ENCODE measurements at places on chromosomes 3 and 15. TPM values are rescaled to one million over a fixed set of nuclear protein-coding genes. Genes with fewer than 3 reads are reported as not detected.

DNA sequence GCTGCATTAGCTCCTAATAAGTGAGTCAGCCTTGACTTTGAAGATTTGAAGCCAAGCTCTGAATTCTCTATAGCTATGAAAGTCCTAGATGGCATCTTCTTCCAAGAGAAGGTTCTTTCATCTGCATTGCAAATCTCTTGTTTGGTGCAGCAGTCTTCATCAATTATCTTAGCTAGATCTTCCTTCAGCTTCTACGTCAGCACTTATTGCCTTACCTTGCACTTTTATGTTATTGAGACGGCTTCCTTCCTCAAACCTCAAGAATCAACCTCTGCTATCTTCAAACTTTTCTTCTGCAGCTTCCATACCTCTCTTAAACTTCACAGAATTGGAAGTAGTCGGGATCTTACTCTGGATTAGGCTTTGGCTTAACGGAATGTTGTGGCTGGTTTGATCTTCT is 167.6 kb downstream of the SCAPER start:
- DNase-seq: no peak

DNA sequence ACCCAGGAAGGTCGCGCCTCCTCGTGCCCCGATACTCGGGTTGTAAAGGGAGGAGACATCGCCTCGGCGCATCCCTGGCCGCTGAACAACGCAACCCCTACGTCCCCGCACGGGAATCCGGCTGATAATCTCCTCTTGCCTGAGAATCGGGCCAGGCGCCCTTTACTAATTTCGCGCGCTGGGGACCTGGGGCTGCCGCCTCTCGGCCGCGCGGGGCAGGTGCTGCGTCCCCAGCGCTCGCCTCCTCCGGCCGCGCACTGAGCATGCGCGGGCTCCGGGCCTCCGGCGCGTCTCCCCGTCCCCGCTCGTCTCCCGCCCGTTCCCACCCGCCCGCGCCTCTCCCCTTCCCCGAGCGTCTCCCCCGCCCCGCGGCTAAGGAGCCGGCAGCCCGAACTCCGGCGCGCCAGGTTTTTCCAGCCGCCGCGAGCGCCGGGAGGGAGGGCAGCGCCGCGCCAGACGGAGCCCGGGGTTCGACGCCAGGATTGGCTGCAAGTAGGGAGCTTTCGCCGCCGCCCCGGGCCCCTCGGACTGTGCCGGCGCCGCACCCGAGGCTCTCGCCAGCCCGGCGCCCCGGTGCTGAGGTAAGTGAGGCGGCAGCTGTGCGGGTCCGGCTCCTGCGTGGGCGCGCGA is at the start of gene CNTN4:
Gene CNTN4, plus strand, starts transcription at position 469 of the 630 bp plus-strand sequence.
- peak; percentile 86 for DNase-seq

Gene MAGI1
- 63.6 TPM for total RNA-seq

DNA sequence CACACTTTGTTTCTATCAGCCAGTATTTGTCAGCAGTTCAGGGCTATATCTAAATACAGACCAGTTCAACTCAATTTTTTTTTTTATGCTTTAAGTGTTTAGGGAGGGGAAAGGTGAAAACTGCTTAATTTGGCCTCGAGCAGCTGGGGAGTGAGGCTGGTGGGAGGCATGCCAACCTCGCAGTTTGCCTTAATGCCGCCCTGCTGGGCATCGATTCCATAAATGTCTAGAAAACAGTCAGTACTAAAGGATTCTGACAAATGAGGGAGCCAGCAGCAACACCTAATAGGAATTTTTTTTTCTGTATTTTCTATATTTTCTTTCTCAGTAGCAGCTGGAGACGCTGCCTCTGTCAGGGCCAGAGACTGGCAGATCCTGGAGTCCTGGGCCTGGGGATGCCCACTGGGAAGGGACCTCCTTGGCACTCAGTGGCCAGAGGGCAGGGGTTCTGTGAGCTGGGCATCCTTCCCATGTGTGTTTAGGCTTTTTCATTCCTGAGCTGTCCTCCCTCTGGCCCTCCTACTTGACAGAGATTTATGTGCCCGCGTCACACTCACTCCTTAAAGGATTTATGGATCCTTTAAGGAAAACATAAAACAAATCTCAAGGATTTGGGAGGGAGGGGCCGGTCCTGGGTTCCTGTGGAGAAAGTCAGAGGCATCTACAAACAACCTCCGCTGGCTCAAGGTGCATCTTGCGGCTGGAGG is 117.8 kb downstream of the WNT5A start:
- no peak for DNase-seq

DNA sequence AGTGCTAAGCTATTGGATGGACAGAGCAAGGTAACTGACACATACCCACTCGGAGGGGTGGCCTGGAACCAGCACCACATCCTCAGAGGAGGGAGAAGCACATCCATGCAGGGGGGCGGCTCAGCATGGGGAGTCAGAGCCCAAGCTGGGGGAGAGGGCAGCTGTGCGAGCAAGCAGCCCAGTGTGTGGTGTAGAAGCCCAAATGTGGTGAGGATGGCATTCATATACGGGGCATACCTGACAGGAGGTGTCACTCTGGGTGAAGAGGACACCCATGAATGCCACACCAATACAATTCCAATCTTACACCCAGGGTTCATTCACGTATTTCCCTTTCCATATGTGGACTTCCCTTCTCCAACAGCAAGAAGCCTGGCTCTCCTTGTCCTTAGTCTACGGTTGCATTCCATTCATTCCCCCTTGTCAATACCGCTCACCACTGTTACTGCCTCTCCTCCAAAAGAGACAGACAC is 58.7 kb upstream of the ACAN start:
- no peak for DNase-seq

DNA sequence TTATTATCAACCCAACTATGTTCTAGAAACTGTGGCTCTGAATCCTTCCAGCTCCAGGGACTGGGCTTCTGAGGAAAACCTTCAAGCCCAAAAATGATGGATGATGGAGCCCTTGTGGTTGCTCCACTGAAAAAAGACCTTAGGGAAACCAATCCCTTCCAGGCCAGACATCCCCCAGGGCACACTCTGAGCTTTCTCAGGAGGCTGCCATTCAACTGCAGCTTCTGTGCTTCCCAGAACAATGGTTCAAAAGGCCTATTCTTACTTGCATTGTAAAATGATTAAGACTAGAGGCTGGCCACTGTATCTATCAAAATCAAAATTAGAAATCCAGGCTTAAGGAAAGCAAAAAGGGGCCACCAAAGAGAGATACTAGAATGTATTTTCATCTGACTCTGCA is 27.3 kb downstream of the EID1 start:
- no peak for DNase-seq

GRCh38 chr15:48493084-48493762 is 152.3 kb downstream of the FBN1 start:
- DNase-seq: no peak

- DNase-seq: no peak
Observed at GRCh38 chr3:60045686-60046085, 995.9 kb upstream of the CFAP20DC start.
